GM12865 (cell line): ENCODE measurements at places on chromosomes 6 and 20.

DNA sequence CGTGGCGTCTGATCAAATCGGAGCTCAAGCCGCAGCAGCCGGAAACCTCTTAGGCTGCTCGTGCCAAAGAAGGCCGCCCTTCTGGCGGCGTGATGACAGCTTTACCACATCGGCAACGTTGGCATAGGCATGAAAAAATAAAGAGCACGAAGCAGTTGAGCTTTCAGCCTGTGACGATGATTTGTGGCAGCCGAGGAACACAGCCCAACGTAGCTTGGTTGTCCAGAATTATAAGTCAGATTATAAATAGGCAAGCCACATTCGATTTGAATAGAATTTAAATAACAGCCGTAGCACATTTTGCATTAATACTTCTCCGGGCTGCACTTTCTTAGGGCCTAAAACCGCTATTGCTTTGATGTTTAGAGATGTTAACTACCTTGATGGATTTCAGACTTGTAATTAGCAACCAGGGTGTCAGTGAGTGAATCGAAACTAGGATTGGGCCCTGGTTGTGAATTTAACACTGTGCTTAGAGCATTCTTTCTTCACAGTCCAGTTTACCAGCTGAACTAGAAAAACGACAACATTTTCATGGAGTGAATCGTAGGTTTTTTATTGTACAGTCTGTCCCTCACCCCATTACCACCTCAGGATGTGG lies 864 bp upstream of the BCLAF1 start:
- DNase-seq, result peak; percentile 90

- DNase-seq, result no peak
These were observed 85.8 kb downstream of the MAP3K5 start for GRCh38 chr6:136706430-136706829.

GRCh38 chr6:142088858-142089216 lies 43.9 kb upstream of the GJE1 start:
- no peak for DNase-seq

GRCh38 chr20:61887596-61888093 lies 178.0 kb downstream of the TAF4 start:
- no peak for DNase-seq

- no peak for DNase-seq
These were observed 188.2 kb downstream of the NFATC2 start for GRCh38 chr20:51354191-51354768.

DNA sequence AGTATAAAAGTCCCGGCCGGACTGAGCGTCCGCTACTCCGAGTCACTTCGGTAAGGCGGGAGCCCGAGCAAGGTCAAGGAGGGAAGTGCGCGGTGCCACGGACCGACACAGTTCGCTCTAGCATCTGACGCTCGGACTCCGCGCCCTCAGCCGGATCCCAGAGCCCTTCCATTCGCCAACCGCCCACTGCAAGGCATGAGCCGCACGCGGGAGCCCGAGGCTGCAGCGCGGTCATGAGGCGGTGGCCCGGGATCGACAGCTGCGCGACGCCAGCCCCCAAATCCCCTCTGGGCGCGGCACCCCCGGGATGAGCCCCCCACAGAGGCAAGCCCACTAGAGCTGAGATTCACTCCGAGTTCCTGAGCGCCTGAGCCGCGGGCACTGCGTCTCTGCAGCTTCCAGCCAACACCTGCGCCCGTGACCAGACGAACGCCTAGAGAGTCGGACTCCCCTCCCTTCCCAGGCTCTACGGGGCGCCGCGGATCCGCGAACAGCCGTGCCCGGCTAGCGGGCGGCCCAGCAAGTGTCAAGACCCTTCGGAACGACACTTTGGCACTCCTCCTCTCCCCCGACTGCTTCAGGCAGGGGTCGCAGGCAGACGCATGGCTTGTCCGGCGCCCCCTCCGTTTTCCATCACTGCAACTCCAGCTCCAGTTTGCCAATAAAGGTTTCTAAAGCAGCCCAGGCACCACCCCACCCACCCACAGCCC lies 725 bp upstream of the ISM1 start:
- no peak for DNase-seq
